ENCODE measurements at places on chromosomes 5 and 9.

- DNase-seq: no peak
These were observed 125.8 kb downstream of the DTWD2 start for GRCh38 chr5:118862596-118862995.

- no peak for DNase-seq
These were observed 11.8 kb upstream of the JAK2 start for GRCh38 chr9:4973246-4973645.

GRCh38 chr5:151123897-151124751 lies 33.5 kb downstream of the ANXA6 start:
- no peak for DNase-seq

- DNase-seq: no peak
These were observed 310.5 kb downstream of the NSG2 start for GRCh38 chr5:174355995-174356394.

DNA sequence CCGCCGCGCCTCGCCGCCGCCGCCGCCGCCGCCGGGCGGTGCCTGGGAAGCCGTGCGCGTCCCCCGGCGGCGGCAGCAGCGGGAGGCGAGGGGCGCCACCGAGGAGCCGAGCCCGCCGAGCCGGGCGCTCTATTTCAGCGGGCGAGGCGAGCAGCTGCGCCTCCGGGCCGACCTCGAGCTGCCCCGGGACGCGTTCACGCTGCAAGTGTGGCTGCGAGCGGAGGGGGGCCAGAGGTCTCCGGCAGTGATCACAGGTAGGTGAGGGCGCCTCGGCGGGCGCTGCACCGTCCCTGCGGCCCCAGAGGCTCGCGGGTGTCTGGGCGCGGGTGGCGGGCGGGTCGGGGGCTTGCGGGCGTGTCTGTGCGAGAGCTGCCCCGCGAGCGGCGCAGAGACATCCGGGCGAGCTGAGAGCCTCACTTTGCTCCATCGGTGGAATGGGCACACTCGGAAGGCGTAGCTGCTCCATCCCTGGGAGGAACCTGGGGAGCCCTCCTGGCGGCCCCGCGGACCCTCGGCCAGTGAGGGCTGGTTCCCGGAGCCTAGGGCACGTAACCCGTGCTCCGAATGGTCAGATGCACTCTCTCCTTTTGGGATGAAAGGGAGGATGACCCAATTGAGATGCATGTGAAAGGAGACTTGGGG lies 864 bp downstream of the PAPPA start:
- no peak for DNase-seq

Data from occipital lobe (tissue), 3 donors.